ENCODE measurements at places on chromosomes 13 and 19. TPM values are rescaled to one million over a fixed set of nuclear protein-coding genes. Genes with fewer than 3 reads are reported as not detected.

Gene CCDC194
- not detected for total RNA-seq

Gene NLRP5
- total RNA-seq: not detected

Gene PLPP2
- total RNA-seq: 4.1 TPM

Gene PROSER3
- total RNA-seq: 20.3 TPM

Gene ATP12A
- total RNA-seq: not detected

Gene CGB8
- total RNA-seq: 3.1 TPM

GRCh38 chr19:43781630-43782310, 997 bp upstream of the KCNN4 start:
- no peaks in the 10 kb centered on the region for H3K36me3 ChIP-seq
- no peaks in the 10 kb centered on the region for H3K27me3 ChIP-seq
- H3K4me3 ChIP-seq: no peak overlapping the region
- H3K4me1 ChIP-seq: peaks cover 55% of the 10 kb centered on the region

DNA sequence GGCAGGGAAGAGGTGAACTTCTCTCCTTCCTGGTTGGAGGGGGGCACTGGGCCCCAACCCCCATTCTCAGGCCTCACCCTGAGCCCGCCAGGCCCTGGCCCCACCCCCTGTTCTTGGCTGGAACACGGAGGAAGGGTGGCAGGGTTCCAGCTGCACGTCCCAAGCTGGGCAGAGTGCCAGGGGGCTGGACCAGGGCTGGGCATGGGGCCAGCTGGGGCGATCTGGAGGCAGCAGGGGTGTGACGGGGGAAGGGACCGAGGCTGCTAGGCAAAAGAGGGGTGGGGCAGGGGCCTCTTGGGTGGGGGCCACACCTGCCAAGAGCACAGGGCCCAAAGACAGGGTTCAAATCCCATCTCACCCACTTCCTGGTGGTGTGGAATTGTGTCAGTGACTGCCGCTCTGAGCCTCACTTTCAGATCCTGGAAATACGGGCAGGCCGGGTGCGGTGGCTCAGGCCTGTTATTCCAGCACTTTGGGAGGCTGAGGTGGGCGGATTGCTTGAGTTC, 2.2 kb downstream of the HIF3A start:
- no peaks in the 10 kb centered on the region for H3K27me3 ChIP-seq
- peak overlapping the region; percentile 77 for H3K4me3 ChIP-seq
- H3K4me1 ChIP-seq: peaks cover 65% of the 10 kb centered on the region

DNA sequence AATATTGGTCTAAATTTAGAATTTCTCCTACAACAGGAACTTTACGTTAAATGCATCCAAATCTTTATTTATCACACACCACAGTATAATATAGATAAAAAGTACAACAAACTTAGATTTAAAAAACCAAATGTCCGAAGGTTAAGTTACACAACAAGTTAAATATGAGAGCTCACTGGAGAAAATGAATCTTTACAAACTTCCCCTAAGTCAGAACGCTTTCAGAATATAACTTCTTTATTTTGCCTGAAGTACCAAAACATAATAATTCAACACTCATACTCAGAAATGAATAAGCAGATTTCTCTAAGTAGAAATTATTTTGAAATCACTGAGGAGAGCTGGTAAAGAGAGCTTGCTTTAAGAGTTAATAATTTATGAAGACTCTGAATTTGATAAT, 33.8 kb downstream of the TSC22D1 start:
- H3K27me3 ChIP-seq: no peaks in the 10 kb centered on the region
- no peak for DNase-seq
- peaks cover 6% of the 10 kb centered on the region for H3K36me3 ChIP-seq
- H3K4me1 ChIP-seq: peaks cover 34% of the 10 kb centered on the region
- H3K4me3 ChIP-seq: no peak overlapping the region

GRCh38 chr13:93956426-93956825, 523.1 kb downstream of the DCT start:
- H3K36me3 ChIP-seq: no peaks in the 10 kb centered on the region
- no peak overlapping the region for H3K4me3 ChIP-seq
- no peaks in the 10 kb centered on the region for H3K27me3 ChIP-seq
- peak overlapping the region; percentile 62 for H3K27ac ChIP-seq

DNA sequence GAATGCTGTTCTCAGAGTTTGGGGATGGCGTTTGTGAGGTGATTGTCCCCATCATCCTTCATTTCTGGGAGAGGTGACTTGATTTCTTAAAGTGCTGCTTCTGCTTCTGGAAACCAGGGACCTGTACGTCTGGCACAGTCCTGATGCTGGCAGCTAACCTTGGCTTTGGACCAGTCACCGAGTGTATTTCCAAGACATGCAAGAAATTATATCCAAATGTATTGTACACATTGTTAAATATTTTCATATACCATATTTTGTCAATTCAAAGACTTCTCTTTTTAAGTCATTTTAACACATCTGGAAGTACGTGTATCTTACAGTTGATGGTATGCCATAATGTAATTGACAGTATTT, 97.4 kb downstream of the ARHGEF7 start:
- H3K36me3 ChIP-seq: peaks cover 2% of the 10 kb centered on the region
- H3K27me3 ChIP-seq: no peaks in the 10 kb centered on the region

- peaks cover 85% of the 10 kb centered on the region for H3K27me3 ChIP-seq
- DNase-seq: no peak
- no peak overlapping the region for H3K27ac ChIP-seq
- no peak overlapping the region for H3K4me3 ChIP-seq
- no peaks in the 10 kb centered on the region for H3K36me3 ChIP-seq
- H3K4me1 ChIP-seq: peaks cover 5% of the 10 kb centered on the region
Measured at GRCh38 chr13:27976362-27977091, 7.4 kb upstream of the CDX2 start.

DNA sequence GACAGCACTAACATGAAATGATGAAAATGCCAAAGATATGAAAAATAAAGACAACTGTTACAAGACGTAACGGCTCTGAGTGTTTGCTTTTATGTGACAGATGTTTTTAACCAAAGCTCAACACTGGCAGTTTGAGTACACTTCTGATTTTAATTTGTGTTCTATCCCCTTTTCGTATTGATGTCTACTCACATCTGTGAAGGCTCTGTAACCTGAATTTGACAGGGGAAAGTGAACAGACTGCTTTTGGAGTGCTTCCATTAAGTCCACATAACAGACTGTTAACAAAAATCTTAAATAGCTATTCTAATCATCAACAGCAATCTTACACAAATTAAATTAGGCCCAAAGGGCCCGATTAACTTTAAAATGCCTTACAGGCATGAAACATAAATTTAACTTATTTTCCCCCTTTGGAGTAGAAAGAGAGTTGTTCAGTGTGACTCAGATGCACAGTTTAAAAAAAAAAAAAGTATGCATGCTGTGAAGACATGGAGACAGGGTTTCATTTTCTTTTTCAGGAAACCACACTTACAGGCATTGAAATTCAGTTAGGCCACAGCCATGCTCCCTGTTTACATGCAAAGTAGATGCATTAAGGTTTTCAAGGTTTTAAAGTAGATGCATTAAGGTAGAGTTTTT, 16.3 kb upstream of the RNASEH2B start:
- H3K27ac ChIP-seq: peak overlapping the region; percentile 37
- H3K36me3 ChIP-seq: no peaks in the 10 kb centered on the region
- H3K27me3 ChIP-seq: no peaks in the 10 kb centered on the region
- H3K4me1 ChIP-seq: peaks cover 18% of the 10 kb centered on the region
- no peak for DNase-seq

- H3K36me3 ChIP-seq: peaks cover 23% of the 10 kb centered on the region
- no peaks in the 10 kb centered on the region for H3K27me3 ChIP-seq
- peak overlapping the region; percentile 49 for H3K27ac ChIP-seq
- no peak for DNase-seq
Measured at GRCh38 chr13:32153056-32153455, 121.5 kb downstream of the FRY start.

DNA sequence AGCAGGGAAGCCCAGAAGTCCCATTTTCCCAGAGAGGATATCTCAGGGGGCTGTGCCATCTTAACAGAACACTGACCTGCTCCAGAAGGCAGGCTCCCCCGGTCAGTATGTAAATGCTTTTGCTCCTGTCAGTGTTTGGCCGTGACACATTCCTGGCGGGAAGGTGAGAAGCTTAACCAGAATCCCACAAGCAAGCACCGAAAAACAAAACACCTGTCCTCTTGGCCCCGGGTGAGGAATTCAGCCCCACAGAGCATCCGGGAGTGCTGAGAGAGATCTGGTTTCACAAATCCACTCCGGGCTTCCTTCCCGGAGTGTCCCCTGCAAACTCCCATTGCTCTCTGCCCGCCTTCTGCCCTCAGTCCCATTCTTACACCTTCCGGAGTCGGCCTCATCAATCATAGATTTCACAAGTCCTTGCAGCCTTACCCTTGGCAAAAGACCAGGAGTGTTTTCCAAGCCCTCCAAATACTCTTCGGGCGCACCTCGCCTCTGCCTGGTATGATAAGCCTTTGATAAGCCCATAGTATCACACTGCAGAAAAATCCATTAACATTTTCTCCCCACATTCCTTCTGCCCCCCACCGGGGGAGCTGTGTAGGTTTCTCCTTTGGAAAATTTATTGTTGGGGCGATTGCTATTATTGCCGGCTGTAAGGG, 12.2 kb downstream of the TPM4 start:
- H3K36me3 ChIP-seq: peaks cover 62% of the 10 kb centered on the region
- peaks cover 50% of the 10 kb centered on the region for H3K4me1 ChIP-seq
- peak overlapping the region; percentile 81 for H3K27ac ChIP-seq
- no peak overlapping the region for H3K4me3 ChIP-seq
- DNase-seq: no peak
- no peaks in the 10 kb centered on the region for H3K27me3 ChIP-seq

GRCh38 chr13:95636853-95637252, 7.7 kb downstream of the DZIP1 start:
- no peak overlapping the region for H3K4me3 ChIP-seq
- DNase-seq: no peak
- peaks cover 37% of the 10 kb centered on the region for H3K36me3 ChIP-seq
- no peak overlapping the region for H3K27ac ChIP-seq
- no peaks in the 10 kb centered on the region for H3K27me3 ChIP-seq

DNA sequence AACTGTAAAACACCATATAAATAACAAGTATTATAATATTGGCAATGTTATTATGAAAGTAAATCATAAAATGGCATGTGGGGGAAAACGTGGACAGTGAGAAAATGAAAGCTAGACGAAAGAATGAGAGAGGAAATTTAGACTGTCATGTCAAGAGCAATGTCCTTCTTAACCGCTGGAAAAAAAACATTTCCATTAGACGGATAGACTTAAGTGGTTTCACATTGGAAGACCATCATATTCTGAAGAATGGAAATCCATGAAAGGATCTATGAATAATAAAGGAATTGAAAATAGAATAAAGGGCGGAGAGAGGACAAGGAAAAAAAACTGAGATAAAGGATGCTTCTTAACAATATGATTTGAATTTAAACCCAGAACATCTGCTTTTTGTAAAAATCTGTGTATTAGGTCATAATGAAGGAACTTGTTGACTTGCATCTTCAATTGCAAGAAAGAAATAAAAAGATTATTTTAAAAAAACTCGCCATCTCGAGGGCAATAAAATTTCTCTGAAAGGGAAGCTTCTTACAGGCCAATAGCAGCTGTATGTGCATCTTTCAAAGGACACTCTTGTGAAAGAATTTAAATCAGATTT, 90.6 kb downstream of the SPRY2 start:
- H3K4me3 ChIP-seq: peak overlapping the region; percentile 22
- no peak for DNase-seq
- H3K27me3 ChIP-seq: no peaks in the 10 kb centered on the region

GRCh38 chr13:33445024-33445423, 159.5 kb upstream of the STARD13 start:
- no peak overlapping the region for H3K4me3 ChIP-seq
- H3K36me3 ChIP-seq: no peaks in the 10 kb centered on the region

DNA sequence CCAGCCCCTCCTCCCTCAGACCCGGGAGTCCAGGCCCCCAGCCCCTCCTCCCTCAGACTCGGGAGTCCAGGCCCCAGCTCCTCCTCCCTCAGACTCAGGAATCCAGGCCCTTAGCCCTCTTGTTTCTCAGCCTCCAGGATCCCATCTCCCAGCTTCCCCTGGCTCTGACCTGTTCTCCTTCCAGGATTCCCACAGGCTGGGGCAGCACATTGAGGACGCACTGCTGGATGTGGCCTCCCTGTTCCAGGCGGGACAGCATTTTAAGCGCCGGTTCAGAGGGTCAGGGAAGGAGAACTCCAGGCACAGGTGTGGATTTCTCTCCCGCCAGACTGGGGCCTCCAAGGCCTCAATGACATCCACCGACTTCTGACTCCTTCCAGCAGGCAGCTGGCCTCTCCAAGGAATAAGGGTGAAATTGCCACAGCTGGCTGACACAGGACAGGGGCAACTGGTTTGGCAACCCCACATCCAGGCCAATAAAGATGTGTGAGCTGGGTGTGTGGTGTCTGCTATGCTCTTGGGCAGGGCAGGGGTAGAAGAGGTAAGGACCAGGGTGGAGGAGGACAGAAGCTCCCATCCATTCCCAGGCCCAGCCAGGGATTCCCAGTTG, 22.4 kb downstream of the CPT1C start:
- no peak for DNase-seq
- peaks cover 9% of the 10 kb centered on the region for H3K4me1 ChIP-seq
- H3K27me3 ChIP-seq: no peaks in the 10 kb centered on the region
- H3K36me3 ChIP-seq: peaks cover 6% of the 10 kb centered on the region
- H3K27ac ChIP-seq: no peak overlapping the region
- H3K4me3 ChIP-seq: no peak overlapping the region

- H3K4me3 ChIP-seq: no peak overlapping the region
- no peaks in the 10 kb centered on the region for H3K27me3 ChIP-seq
- H3K36me3 ChIP-seq: peaks cover 3% of the 10 kb centered on the region
- peaks cover 25% of the 10 kb centered on the region for H3K4me1 ChIP-seq
- H3K27ac ChIP-seq: no peak overlapping the region
Measured at GRCh38 chr19:31317093-31317492, 32.1 kb downstream of the TSHZ3 start.

GRCh38 chr19:1700733-1701663, 48.6 kb upstream of the TCF3 start:
- no peak overlapping the region for H3K4me3 ChIP-seq
- no peaks in the 10 kb centered on the region for H3K4me1 ChIP-seq
- H3K27me3 ChIP-seq: peaks cover 27% of the 10 kb centered on the region
- DNase-seq: no peak

- H3K36me3 ChIP-seq: no peaks in the 10 kb centered on the region
- peaks cover 53% of the 10 kb centered on the region for H3K27me3 ChIP-seq
- no peak for DNase-seq
- no peak overlapping the region for H3K27ac ChIP-seq
- peaks cover 4% of the 10 kb centered on the region for H3K4me1 ChIP-seq
- H3K4me3 ChIP-seq: no peak overlapping the region
Measured at GRCh38 chr19:33345163-33345562, 28.3 kb upstream of the CEBPG start.

GRCh38 chr19:58356766-58357480, 3.6 kb upstream of the A1BG start:
- no peak for DNase-seq
- peaks cover 4% of the 10 kb centered on the region for H3K36me3 ChIP-seq
- H3K27me3 ChIP-seq: no peaks in the 10 kb centered on the region

GRCh38 chr19:44658069-44658733, 13.1 kb upstream of the CEACAM19 start:
- no peak overlapping the region for H3K4me3 ChIP-seq
- no peak for DNase-seq
- H3K36me3 ChIP-seq: peaks cover 45% of the 10 kb centered on the region
- peaks cover 23% of the 10 kb centered on the region for H3K4me1 ChIP-seq
- H3K27ac ChIP-seq: peak overlapping the region; percentile 86
- H3K27me3 ChIP-seq: no peaks in the 10 kb centered on the region

Measured in chondrocyte (in vitro differentiated cells).